ENCODE measurements at places on chromosomes 4 and X. TPM values are rescaled to one million over a fixed set of nuclear protein-coding genes. Genes with fewer than 3 reads are reported as not detected.
A peak's percentile ranks its signal among the peaks of the same experiment; 100 is the strongest.

DNA sequence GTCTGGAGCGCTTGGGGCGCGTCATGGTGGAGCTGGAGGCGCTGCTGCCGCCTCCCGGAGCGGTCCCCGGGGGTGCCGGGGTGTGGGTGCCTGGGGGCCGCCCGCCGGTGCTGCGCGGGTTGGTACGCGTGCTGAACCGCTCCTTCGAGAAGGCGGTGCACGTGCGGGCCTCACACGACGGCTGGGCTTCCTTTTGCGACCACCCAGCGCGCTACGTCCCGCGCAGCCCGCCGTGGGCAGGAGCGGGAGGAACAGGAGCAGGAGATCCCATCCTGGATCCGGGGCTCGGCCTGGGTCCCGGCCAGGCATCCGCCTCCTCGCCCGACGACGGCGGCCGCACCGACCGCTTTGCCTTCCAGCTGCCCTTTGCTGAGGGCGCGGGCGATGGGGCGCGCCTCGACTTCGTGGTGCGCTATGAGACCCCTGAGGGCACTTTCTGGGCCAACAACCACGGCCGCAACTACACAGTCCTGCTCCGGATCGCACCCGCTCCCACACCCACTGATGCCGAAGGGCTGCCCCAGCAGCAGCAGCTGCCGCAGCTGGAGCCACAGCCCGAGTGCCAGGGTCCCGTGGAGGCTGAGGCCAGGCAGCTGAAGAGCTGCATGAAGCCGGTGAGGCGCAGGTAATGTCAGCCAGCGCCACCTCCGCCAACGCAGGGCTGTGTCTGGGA, 792 bp downstream of the PPP1R3F start:
- no peak for DNase-seq

- DNase-seq: no peak
Measured at GRCh38 chr4:89587364-89587763, 249.6 kb downstream of the SNCA start.

- no peak for DNase-seq
Measured at GRCh38 chr4:53790286-53790685, 199.0 kb upstream of the LNX1 start.

DNA sequence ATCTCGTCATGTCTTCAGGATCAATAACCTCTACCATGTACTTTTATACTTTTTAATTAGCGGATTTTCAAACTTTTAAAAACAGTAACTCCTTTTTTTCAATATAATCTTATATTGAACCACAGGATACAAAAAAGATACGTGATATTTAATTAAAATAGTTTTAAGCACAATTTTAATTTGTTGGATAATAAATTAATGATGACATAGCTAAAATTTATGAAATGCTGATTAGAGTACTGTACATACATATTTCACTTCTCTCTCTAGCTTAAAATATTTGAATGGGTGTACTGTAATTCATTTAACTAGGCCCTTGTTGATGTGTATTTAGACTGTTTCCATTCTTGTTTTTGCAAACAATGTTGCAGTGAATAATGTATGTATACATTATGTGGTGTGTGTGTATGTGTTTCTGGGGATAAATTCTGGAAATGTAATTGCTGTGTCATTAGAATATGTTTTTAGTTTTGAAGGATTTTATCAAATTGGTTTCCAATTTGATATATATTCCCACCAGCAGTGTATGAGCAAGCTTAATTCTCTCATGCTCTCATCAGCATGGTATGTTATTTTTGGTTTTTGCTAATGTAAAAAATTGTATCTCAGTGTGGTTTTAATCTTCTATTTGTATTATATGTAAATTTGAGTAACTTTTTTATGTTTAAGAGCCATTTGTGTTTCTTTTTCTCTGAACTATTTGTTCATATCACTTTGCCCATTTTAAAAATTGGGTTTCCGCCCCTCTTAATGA, 66.4 kb downstream of the CDKL5 start:
- DNase-seq: no peak

- DNase-seq: no peak
Measured at GRCh38 chr4:104425948-104426347, 68.7 kb downstream of the CXXC4 start.

DNA sequence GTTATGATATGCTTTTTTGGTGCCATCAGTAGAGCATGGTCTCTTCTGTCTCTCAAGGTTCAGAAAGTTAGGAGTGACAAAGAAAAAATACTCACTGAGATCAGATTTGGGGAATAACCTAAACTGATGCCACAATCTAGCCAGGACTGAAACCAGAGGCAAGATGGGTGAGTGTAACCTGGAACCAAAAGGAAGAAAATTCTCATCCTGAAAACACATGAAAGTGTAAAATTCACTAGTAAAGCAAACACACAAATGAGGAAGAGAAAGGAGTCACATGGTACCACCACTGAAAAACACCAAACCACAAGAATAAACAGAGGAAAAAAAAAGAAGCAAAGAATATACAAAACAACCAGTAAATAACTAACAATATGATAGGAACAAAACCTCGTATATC, 96.4 kb downstream of the ANXA10 start:
- no peak for DNase-seq

GRCh38 chrX:82218361-82218760, 1016.5 kb downstream of the SH3BGRL start:
- peak; percentile 5 for DNase-seq

DNA sequence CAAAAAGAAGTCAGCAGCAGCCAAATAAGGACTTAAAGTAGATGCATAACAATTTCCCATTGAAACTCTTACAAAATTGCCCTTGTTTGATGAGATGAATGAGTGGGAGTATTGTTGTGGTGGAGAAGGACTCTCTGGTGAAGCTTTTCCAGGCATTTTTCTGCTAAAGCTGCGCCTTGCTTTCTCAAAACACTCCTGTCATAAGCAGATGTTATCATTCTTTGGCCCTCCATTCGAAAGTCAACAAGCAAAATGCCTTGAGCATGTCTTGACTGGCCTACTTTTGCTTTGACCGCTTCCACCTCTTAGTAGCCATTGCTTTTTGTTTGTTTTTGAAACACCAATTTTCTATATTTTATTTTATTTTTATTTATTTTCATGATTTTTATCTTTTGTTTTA, 340.9 kb upstream of the FGF13 start:
- DNase-seq: no peak

- no peak for DNase-seq
Measured at GRCh38 chrX:149121206-149121920, 383.7 kb downstream of the IDS start.

GRCh38 chr4:154818230-154818629, 37.2 kb downstream of the RBM46 start:
- DNase-seq: no peak

DNA sequence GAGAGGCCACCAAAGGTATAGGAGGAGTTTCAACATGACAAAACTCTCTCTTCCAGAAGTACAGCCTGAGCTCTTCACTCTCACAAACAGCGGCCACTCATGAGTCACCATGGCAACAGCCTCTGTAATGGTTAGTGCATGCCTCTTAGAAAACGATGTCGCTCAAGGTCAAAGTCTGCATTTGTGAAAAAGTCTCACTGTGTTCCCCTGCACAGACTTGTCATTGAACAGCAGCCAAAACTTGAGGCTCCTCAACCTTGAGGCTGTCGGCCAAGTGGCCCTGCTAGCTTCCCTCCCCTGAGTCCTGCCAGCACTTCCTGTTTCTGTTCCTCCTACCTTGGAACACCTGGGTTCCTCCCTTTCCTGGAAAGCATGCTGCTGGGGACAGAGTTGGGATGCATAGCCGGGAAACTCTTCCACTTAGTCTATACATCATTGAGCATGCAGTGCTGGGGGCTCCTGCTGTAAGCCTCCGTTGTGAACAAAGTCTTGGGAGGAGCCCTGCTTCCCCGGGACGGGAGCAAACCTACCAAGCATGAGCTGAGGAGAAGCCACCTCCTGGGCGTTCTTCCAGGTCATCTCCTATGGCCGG, 66.6 kb downstream of the ING2 start:
- DNase-seq: peak; percentile 66

DNA sequence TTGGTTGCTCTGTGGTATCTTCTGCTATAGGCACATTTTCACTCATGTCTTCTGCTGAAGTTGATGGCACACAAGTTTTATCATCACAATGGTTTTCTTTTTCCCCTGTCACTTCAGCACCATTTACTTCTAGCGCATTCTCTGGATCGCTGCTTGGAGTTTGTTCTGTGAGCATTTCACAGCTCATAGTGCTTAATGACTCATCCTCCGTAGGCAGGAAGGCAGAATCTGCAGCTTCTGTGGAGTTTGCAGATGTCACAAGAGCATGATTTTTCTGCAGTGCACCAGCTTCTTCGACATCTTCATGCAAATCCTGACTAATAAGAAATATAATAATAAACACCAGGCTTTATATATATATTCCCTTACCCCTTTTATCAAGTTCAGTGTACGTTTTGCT, 83.6 kb downstream of the CHM start:
- DNase-seq: peak; percentile 3

DNA sequence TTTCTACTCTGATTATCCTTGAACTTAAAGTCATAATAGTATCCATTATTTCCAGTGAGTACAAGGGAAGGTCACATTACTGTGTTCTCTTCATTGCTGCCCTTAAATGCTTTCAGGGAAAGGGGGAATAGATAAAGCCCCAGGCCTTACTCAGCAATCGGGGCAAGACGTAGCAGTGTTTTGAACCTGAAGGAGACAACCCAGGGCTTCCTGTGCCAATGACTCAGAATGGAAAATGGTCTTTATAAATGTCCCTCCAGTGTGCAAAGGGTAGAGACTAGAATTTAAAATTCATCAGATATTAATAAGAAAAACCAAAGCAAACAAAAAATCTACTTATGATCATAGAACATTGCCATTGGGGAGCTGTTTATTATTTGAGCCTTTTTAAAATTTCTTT, 23.7 kb downstream of the TLR8 start:
- no peak for DNase-seq

GRCh38 chr4:78477276-78477675, 74.3 kb upstream of the ANXA3 start:
- DNase-seq: no peak

DNA sequence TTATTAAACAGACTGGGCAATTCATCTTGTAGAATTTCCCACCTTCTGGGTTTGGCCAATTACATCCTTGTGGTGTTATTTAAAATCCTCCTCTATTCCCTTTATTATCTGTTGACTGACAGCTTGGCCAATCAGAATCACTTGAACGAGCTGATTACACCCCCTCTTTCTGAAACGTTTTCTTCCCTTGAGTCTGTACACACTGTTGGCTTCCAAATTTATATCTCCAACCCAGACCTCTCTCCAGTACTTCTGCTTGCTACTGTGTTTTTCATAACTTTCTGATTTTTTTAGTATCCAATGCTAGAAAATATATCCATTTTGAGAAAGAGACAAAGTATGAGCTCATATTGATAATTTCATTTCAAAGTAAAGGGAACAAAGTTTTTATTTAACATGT, 14.8 kb downstream of the CD38 start:
- no peak for DNase-seq

- peak; percentile 83 for DNase-seq
Measured at GRCh38 chr4:158327525-158327924, 117.2 kb downstream of the TMEM144 start.

DNA sequence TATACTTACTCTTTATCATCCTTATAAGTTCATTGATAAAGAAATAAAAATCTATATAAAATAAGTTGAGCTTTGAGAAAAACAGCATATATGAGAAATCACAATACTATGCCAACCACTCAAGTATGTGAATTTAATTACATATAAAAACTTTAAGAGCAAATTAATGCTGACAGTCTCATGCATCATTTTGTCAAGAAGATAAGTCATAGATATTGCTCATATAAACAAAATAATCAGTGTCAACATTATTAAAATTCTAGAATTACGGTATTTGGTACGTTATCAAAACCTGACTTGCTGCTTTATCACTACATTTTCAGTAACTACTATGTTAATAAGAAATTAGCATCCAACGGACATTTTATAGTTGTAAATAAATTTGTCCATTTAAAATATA, 111.2 kb downstream of the FBXO8 start:
- DNase-seq: no peak

- DNase-seq: no peak
Measured at GRCh38 chr4:90189946-90190345, 62.8 kb downstream of the CCSER1 start.

The ADH5 gene
- polyA plus RNA-seq: 183 TPM

The SHROOM3 gene
- 27.8 TPM for polyA plus RNA-seq

The TFE3 gene
- polyA plus RNA-seq: 33.5 TPM

The PIGA gene
- polyA plus RNA-seq: 10.8 TPM

The TBX22 gene
- 0.03 TPM for polyA plus RNA-seq

The WNK3 gene
- polyA plus RNA-seq: 1.4 TPM

The ING2 gene
- polyA plus RNA-seq: 30.8 TPM

The COX7B2 gene
- not detected for polyA plus RNA-seq

The NKX3-2 gene
- 1.7 TPM for polyA plus RNA-seq

The RS1 gene
- polyA plus RNA-seq: 0.03 TPM

The PFKFB1 gene
- 0.63 TPM for polyA plus RNA-seq

The AVPR2 gene
- polyA plus RNA-seq: 0.28 TPM

Measured in large intestine (tissue), 12 donors.